ENCODE measurements at places on chromosomes 5 and 9. TPM values are rescaled to one million over a fixed set of nuclear protein-coding genes. Genes with fewer than 3 reads are reported as not detected.

The DNAI1 gene
- not detected for total RNA-seq

The PCDHGB3 gene
- total RNA-seq: 14.4 TPM

DNA sequence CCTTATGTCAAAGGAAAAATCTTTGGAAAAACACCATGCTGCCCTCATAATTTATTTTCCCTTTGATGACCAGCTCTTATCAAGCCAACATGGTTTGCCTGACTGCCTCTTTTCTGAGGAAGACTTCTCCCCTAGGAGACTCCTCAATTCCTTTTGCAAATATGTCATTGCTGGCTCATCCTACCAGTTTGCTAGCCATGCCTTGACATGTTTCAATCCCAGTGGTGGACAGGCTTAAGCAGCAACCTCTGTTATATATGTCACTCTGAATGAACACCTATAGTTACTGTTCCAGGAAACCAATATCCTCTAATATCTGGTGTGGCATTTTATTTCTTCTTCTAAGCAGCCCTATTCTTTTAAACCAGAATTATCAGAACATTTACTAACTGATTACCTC lies 615.8 kb downstream of the HTR1A start:
- H3K4me3 ChIP-seq: no peak overlapping the region
- no peak overlapping the region for H3K27ac ChIP-seq
- H3K36me3 ChIP-seq: no peaks in the 10 kb centered on the region
- H3K4me1 ChIP-seq: no peaks in the 10 kb centered on the region

- no peaks in the 10 kb centered on the region for H3K27me3 ChIP-seq
- H3K27ac ChIP-seq: peak overlapping the region; percentile 14
- H3K4me1 ChIP-seq: peaks cover 4% of the 10 kb centered on the region
- no peak overlapping the region for H3K4me3 ChIP-seq
- peak; percentile 62 for DNase-seq
These were observed 15.6 kb upstream of the IRF1 start for GRCh38 chr5:132506094-132506692.
